ENCODE measurements at places on chromosomes 3 and 15. TPM values are rescaled to one million over a fixed set of nuclear protein-coding genes. Genes with fewer than 3 reads are reported as not detected.

- H3K36me3 ChIP-seq: no peaks in the 10 kb centered on the region
- H3K4me1 ChIP-seq: peaks cover 14% of the 10 kb centered on the region
- H3K27ac ChIP-seq: no peak overlapping the region
- H3K27me3 ChIP-seq: peaks cover 49% of the 10 kb centered on the region
- H3K4me3 ChIP-seq: peak overlapping the region; percentile 35
These were observed 42.3 kb upstream of the ROPN1 start for GRCh38 chr3:124034016-124034843.

DNA sequence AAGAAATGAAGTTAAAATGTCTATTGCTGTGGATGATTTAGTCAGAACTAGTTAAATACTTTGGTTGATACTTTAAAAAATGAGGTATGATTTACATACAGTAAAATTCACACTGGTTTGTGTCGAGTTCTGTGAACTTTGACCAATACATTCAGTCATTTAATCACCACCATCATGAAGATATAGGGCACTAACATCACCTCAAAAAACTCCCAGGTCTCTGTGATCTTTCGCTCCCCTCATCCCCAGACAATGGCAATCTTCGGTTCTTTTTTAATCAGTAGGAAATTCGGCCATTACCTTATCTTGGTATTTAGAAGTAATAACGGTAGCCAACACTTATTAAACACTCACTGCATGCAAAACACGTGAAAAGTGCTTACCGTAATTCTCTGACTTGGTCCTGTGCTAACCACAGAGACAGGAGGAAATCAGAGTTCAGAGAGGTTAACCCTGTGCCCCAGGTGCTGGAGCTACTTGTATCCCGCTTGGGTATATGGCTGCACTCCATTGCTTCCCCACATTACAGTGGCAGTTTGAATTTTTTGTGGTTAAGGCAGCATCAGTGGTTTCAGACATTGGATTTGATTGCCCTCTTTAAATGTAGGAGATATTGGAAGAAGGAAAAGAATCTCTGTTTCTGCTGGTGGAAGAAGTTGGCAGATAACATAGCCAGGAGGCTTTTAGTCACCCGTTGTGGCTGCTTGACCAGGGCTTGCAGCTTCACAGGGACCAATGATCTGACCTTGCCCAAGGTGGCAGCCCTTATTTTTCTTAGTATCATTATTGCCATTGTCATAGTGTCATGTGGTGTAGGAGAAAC, 4.2 kb downstream of the PLCL2 start:
- H3K27me3 ChIP-seq: no peaks in the 10 kb centered on the region
- peak overlapping the region; percentile 93 for H3K4me3 ChIP-seq
- H3K4me1 ChIP-seq: peaks cover 64% of the 10 kb centered on the region
- peak overlapping the region; percentile 96 for H3K27ac ChIP-seq
- peak; percentile 59 for DNase-seq
- H3K36me3 ChIP-seq: peaks cover 31% of the 10 kb centered on the region

DNA sequence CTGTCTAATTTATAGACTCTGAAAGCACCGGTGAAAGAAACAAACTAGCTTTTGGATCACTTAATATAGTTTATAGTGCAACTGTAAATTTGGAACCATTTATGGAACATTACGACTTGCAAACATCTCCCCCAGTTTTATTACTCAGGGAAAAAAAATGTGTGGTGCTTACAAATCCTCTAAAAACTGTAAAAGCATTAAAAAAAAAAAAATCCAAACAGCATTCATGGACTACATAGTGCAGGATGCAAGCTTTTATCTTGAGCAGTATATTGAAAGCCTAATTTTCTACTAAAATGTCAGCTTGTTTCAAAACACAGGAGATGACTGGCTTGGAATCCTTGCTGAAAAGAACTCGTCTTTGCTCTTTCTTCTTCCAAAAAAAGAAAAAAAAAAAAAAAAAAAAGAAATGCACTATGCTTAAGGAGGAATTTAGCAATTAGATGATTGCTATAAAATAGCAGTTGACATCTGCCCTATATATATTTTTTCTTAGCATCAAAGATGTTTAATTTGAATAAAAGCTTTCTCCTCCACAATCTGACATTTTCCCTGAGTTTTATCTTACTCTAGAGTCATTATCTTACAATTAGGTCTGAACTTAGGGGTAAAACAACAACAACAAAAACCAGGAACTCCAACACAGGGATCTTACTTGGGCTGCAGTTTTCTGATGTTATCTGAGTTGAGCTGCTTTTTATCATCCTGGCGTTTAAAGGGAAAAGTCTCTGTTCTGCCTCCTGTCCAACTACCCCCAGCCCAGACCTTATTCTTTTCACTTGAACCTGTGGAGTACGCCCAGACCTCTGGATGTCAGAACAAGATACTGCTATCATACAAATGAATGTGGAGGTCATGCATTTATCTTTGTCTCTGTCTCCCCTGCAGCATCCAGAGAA, 62.6 kb upstream of the PDZRN3 start:
- H3K27ac ChIP-seq: no peak overlapping the region
- no peak for DNase-seq
- H3K4me1 ChIP-seq: no peaks in the 10 kb centered on the region
- no peaks in the 10 kb centered on the region for H3K36me3 ChIP-seq

- no peak for DNase-seq
- H3K36me3 ChIP-seq: no peaks in the 10 kb centered on the region
- no peak overlapping the region for H3K27ac ChIP-seq
These were observed 2.8 kb downstream of the CAV3 start for GRCh38 chr3:8736436-8736835.

DNA sequence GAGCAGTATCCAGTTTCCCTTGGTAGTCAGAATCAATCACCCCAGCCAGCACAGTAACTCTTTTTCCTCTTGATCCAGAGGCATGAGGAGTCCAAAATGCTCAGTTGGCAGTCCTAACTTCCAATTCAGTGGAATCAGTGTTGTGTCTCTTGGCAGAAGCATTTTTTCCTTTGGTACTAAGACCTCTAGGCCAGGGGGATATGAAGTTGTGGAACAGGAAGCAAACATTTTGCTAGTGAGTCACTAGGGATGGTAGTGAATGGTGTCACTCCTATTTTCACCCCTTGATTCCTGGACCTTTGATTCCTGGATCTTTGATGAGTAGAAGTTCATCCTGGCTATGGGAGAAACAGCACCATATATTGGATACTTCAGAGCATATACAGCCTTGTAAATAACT, 70.5 kb upstream of the ALDH1A3 start:
- H3K27me3 ChIP-seq: peaks cover 5% of the 10 kb centered on the region
- no peak overlapping the region for H3K27ac ChIP-seq
- H3K4me1 ChIP-seq: no peaks in the 10 kb centered on the region

GRCh38 chr3:178384321-178385230, 151.7 kb upstream of the KCNMB2 start:
- H3K4me3 ChIP-seq: no peak overlapping the region
- no peak for DNase-seq
- H3K27ac ChIP-seq: no peak overlapping the region

DNA sequence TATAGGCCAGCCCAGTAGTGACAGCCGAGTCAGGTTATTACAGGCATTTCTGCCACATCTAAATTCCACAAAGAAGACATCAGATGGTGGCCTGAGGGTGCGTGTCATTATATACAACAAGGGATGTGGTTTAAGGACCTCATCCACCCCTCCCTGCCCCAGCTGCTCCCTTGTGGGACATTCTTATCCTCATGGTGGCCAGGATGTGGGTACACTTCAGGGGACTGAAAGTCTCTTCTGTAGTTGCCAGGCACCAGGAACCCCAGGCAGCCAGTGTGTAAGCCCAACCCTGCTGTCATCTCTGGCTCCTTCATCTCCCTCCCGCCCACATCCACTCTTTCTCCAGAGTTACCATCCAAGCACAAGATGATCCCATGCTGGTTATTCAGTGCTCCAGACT, 224.9 kb upstream of the TOPAZ1 start:
- no peaks in the 10 kb centered on the region for H3K36me3 ChIP-seq
- peak; percentile 65 for DNase-seq
- H3K27me3 ChIP-seq: peaks cover 38% of the 10 kb centered on the region
- H3K4me1 ChIP-seq: peaks cover 25% of the 10 kb centered on the region
- H3K4me3 ChIP-seq: no peak overlapping the region
- H3K27ac ChIP-seq: peak overlapping the region; percentile 10

DNA sequence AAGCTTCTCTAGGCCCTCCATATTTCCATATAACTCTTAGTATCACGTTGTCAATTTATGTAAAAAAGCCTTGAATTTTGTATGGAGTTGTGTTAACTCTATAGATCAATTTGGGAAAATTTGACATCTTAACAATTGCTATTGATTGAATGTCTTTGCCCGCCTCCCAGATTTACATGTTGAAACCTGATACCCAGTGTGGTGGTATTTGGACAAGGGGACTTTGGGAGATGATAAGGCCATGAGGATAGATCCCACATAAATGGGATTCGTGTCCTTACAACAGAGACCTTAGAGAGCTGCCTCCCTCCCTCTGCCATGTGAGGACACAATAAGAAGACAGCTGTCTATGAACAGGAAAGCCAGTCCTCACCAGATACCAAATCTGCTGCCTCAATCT, 21.1 kb upstream of the TNK2 start:
- H3K27ac ChIP-seq: no peak overlapping the region
- no peaks in the 10 kb centered on the region for H3K4me1 ChIP-seq
- DNase-seq: no peak
- no peaks in the 10 kb centered on the region for H3K27me3 ChIP-seq

- no peaks in the 10 kb centered on the region for H3K27me3 ChIP-seq
- peaks cover 27% of the 10 kb centered on the region for H3K36me3 ChIP-seq
- H3K27ac ChIP-seq: peak overlapping the region; percentile 97
- H3K4me1 ChIP-seq: peaks cover 41% of the 10 kb centered on the region
- H3K4me3 ChIP-seq: peak overlapping the region; percentile 91
- DNase-seq: peak; percentile 23
These were observed 1.3 kb downstream of the TOP2B start for GRCh38 chr3:25663347-25663868.

GRCh38 chr3:109175411-109175810, 38.9 kb downstream of the C3orf85 start:
- no peak overlapping the region for H3K27ac ChIP-seq
- no peaks in the 10 kb centered on the region for H3K36me3 ChIP-seq
- no peaks in the 10 kb centered on the region for H3K4me1 ChIP-seq
- peaks cover 3% of the 10 kb centered on the region for H3K27me3 ChIP-seq
- DNase-seq: no peak

GRCh38 chr15:65885668-65886218, 16.5 kb downstream of the RAB11A start:
- H3K27me3 ChIP-seq: no peaks in the 10 kb centered on the region
- no peak overlapping the region for H3K27ac ChIP-seq
- peaks cover 76% of the 10 kb centered on the region for H3K36me3 ChIP-seq
- H3K4me3 ChIP-seq: no peak overlapping the region
- peaks cover 84% of the 10 kb centered on the region for H3K4me1 ChIP-seq

GRCh38 chr3:160904691-160905090, 148.7 kb downstream of the PPM1L start:
- no peaks in the 10 kb centered on the region for H3K27me3 ChIP-seq
- H3K4me1 ChIP-seq: no peaks in the 10 kb centered on the region
- no peak for DNase-seq

- H3K4me1 ChIP-seq: peaks cover 74% of the 10 kb centered on the region
- H3K36me3 ChIP-seq: peaks cover 38% of the 10 kb centered on the region
- no peak for DNase-seq
- H3K4me3 ChIP-seq: peak overlapping the region; percentile 95
- H3K27ac ChIP-seq: peak overlapping the region; percentile 98
These were observed 1.2 kb downstream of the PSTPIP1 start for GRCh38 chr15:76996076-76996525.

GRCh38 chr3:102297072-102297658, 137.7 kb upstream of the ZPLD1 start:
- DNase-seq: no peak
- no peak overlapping the region for H3K4me3 ChIP-seq
- peaks cover 7% of the 10 kb centered on the region for H3K27me3 ChIP-seq
- peaks cover 13% of the 10 kb centered on the region for H3K4me1 ChIP-seq

GRCh38 chr3:187015903-187016638, 85.7 kb downstream of the ST6GAL1 start:
- H3K36me3 ChIP-seq: peaks cover 49% of the 10 kb centered on the region
- H3K4me3 ChIP-seq: no peak overlapping the region
- no peaks in the 10 kb centered on the region for H3K27me3 ChIP-seq
- H3K4me1 ChIP-seq: peaks cover 76% of the 10 kb centered on the region
- peak overlapping the region; percentile 54 for H3K27ac ChIP-seq

DNA sequence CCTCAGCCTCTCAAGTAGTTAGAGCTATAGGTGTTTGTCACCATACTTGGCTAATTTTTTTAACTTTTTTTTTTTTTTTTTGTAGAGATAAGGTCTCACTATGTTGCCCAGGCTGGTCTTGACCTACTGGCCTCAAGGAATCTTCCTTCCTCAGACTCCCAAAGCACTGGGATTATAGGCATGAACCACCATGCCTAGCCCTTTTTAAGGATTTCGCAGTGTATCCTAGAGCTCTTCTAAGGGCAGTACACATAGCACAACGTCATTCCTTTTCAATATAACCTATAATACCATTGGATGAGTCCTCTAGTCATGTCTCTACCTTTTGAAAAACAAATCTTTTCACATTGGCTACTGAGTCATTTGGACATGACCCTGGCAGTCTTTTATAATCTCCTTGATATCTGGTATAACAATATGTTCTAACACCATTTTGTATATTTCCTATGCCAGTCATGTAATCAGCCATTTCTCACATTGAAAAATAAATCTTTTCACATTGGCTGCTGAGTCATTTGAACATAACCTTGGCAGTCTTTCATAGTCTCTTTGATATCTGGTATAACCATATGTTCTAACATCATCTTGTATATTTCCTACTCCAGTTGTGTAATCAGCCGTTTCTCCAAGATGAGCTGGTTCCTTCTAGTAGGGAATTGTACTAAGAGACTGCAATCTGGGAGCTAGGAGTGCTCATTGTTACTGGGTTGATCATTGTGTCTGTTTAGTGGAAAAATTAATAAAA, 944.7 kb downstream of the MCTP2 start:
- no peak overlapping the region for H3K4me3 ChIP-seq
- H3K4me1 ChIP-seq: no peaks in the 10 kb centered on the region
- DNase-seq: no peak
- H3K27ac ChIP-seq: no peak overlapping the region
- H3K36me3 ChIP-seq: no peaks in the 10 kb centered on the region

DNA sequence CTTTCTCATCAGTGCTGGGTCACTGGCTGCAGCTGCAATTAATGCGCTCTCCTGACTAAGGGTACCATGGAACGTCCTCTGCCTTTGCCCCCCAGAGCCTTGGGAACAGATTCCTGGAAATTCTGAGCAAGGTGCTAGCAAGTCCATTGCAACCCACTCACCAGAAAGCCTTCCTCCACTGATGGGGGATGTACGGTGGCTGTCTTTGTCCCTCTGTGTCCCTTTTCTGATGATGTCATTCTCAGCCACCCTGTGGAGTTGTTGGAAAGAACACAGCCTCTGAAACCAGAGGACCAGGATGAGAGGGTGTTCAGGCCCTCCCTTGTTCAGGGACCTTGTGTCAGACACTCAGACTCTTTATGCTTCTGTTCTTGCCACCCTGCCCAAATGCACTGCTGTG, 38.1 kb upstream of the ZBTB38 start:
- no peaks in the 10 kb centered on the region for H3K4me1 ChIP-seq
- H3K36me3 ChIP-seq: no peaks in the 10 kb centered on the region
- no peaks in the 10 kb centered on the region for H3K27me3 ChIP-seq
- H3K4me3 ChIP-seq: no peak overlapping the region
- H3K27ac ChIP-seq: no peak overlapping the region

Gene MYZAP
- total RNA-seq: not detected

Gene SLCO2A1
- not detected for total RNA-seq

Gene ZSCAN2
- total RNA-seq: 6.3 TPM

Gene DNAH12
- 0.10 TPM for total RNA-seq

Gene GOLGA6B
- total RNA-seq: not detected

Gene CYP19A1
- total RNA-seq: not detected

Gene CLDN18
- not detected for total RNA-seq

Data from activated CD4-positive, alpha-beta T cell treated with anti-CD3 and anti-CD28 coated beads, Interleukin-2, amount 10 ng/mL, durations not matched to agents 7 days and 5 days (primary cell).